SK-N-DZ (cell line): ENCODE measurements at places on chromosomes 13 and 19.

GRCh38 chr13:25391932-25392331, 20.2 kb downstream of the ATP8A2 start:
- no peak for DNase-seq

DNA sequence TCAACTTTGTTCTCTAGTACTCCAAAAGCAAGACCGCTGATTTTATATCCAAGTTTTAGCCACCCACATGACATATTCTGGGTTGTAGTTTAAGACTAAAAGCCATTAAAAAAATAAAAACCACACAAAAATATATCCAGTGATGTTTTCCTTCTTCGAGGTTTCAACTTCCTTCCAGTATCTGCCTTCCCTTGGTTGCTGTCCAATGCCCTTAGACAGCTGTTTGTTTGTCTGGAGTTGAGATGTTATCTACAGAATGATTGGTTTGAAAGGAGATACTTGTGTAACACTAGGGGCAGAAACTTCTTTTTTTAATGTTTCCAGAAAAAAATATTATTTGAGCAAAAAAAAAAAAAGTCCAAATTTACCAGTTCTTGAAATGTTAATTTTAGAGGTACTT, 591.5 kb upstream of the PCDH9 start:
- peak; percentile 16 for DNase-seq

DNA sequence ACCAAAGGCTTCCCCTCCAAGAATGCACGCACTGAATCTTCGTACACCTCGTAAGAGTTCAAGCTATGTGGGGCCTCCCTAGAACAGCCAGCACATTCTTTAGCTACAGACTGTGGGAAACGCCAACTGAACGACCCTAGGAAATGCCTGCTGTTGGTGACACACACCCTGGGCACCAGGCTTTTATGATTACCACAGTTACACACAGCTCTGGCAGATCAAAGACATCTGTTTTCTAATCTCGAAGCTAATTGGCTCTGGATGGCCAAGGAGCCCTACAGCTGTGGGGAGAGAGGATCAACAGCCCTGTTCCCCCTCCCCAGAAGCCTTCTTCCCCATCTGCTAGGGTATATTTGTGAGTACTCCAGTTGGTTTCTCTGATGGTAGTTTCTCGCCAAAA, 123.0 kb downstream of the COL4A1 start:
- no peak for DNase-seq

DNA sequence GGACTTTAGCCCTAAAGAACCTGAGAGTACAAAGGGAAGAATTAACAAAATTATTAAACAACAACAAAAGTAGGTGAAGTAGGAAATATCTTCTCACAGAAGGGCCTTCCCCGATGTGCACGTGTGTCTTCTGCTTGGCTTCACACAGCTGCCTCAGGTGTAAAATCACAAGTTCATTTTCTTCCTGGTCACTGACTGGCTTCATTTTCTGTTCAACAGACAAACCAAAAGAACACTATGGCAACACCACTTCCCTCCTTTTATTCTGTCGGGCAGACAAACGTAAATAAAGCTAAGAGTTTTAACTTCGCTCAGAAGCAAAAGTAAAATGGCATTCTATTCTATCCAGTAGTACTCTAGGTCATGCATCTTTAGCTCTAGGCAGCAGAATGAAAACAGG, 140.9 kb downstream of the TBC1D4 start:
- DNase-seq, result no peak

- peak; percentile 76 for DNase-seq
Observed at GRCh38 chr19:43519436-43520088, 7.4 kb downstream of the ETHE1 start.

- no peak for DNase-seq
Observed at GRCh38 chr13:23268441-23268840, 87.7 kb downstream of the SGCG start.

DNA sequence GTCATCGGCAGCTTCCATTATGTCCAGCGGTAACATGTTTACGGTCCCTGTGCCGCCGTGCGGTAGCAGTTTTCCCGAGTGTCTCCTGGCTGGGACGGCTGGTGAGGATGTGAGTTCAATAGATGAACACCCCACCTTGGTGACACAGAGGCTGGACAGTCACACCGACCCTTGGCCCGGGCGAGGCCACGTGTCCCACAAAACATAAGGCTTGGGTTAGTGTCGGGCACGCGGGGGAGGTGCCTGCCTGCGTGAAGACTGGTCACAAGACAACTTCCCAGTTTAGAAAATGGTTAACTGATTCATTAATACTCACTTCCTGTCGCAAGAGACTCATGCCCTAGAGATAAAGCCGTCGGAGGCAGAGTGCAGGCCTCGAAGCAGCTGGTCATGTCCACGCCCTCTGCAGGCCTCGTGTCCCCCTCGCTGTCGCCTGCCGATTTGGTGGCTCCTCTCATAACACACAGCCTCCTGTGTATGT, 17.2 kb downstream of the RASA3 start:
- no peak for DNase-seq

GRCh38 chr19:12792051-12792852, 966 bp downstream of the JUNB start:
- peak; percentile 74 for DNase-seq

DNA sequence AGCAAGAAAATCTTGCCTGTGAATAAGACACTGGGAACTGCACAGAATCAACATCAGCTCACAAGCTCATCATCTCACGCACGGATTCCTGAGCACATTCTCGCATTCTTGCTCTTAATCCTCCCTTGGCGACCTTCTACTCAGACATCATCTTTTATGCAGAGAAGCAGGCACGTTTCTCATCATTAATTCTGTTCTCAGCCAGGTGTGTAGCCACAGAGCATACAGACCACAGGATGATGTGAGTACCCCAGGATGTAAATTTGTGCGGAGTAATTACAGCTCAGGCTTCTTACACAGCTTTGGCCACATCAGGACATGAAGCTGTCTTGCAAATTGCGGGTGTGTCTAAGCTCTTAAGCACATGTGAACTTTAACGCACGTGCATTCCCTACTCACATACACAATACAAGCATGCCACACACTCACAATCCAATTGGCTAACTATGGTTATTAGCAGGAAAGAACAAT, 36.5 kb upstream of the SACS start:
- no peak for DNase-seq

DNA sequence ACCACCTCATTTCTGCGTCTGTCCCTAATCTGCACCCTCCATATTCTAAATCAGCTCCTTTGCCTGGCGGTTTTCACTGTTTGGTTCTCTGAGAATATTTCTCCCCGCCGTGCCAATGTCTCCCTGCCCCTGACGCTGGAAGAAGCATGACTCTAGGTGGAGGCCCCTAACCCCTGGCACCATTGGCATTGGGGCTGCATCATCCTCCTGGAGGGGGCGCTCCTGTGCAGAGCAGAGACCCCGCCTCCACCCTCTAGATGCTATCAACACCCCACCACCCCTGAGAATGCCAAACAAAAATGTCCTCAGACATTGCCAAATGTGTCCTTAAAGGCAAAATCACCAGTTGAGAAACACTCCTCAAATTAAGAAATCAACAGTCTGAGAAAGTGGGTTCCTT, 6.5 kb downstream of the ZSCAN5B start:
- no peak for DNase-seq

- DNase-seq, result no peak
Observed at GRCh38 chr19:4889034-4889815, 13.5 kb downstream of the ARRDC5 start.

DNA sequence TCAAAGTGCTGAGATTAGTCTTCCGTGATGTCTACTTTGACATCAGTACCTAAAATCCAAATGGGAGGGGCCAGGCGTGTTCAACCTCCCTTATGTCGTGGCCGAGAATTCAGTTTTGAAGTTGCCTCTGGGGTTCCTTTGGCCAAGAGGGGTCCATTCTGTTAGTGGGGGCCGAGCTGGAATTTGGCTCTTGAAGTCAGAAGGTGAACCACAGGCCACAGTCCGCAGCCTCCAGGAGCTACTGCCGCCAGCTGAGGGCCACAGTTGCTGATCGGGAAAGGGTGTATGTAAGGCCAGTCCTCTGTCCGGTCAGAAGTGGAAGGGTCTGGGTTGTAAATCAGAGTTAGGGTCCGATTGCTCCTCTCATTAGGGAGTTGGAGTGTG, 31.0 kb downstream of the ATP11A start:
- DNase-seq, result no peak

- DNase-seq, result no peak
Observed at GRCh38 chr13:87426742-87427141, 244.4 kb upstream of the SLITRK5 start.

DNA sequence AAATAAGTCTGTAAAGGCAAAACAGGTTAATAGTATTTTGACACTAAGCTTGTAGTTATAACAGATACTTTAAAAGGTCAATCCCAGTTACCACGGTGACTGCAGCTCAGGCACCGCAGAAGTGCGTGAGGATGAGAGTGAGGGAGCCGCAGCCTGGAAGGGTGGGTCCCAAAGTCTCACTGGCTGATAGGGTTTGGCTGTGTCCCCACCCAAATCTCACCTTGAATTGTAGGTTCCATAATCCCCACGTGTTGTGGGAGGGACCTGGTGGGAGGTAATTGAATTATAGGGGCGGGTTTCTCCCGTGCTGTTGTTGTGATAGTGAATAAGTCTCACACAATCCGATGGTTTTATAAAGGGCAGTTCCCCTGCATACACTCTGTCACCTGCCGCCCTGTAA, 40.0 kb upstream of the GAS6 start:
- no peak for DNase-seq

DNA sequence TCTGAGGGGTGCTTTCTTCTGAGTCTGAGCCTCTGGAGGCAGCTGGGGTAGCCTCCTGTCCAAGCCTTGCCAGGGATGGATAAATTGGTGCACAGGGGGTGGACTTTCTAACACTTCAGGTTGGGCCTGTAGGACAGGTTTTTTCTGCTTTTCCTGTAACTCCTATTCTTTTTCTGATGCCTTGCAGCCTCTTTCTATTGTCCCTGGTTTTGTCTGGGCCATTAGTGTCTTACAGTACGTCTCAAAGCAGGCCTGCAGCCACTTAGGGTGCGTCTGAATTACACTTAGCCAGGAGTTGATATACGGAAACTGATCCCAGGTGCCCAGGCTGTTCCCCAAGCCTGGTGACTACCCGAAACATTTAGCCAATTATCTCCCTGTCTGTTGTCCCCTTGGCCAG, 213.3 kb upstream of the HTR2A start:
- DNase-seq, result no peak

- no peak for DNase-seq
Observed at GRCh38 chr13:93345770-93346169, 119.2 kb downstream of the GPC6 start.

- no peak for DNase-seq
Observed at GRCh38 chr13:112057736-112058518, 9.0 kb upstream of the SOX1 start.

GRCh38 chr19:57816652-57817051, 1.9 kb upstream of the ZNF552 start:
- no peak for DNase-seq

- no peak for DNase-seq
Observed at GRCh38 chr13:50846861-50847475, 3.5 kb upstream of the DLEU7 start.

- DNase-seq, result peak; percentile 59
Observed at GRCh38 chr13:78998630-78999315, 339.8 kb upstream of the OBI1 start.

DNA sequence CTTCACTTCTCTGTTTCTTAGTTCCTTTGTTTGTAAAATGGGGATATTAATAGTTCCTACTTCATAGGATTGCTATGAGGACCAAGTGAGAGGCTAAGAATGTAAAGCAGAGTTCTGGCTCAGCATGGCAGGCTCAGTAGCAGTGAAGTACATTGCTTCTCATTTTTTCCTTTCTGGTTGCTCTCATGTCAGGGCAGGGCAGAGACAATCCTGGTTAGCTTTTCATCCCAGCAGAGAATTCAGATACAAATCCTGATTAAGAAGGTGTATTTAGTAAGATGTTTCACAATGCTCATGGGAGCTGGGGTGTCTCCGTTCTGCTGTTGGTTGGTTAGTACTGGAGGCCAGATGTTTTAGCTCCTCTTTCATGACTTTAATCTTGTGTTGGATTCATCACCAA, 42.9 kb downstream of the WASF3 start:
- no peak for DNase-seq

GRCh38 chr13:20399515-20399914, 126.1 kb downstream of the CRYL1 start:
- no peak for DNase-seq
